ENCODE measurements at places on chromosomes 11 and 22.

DNA sequence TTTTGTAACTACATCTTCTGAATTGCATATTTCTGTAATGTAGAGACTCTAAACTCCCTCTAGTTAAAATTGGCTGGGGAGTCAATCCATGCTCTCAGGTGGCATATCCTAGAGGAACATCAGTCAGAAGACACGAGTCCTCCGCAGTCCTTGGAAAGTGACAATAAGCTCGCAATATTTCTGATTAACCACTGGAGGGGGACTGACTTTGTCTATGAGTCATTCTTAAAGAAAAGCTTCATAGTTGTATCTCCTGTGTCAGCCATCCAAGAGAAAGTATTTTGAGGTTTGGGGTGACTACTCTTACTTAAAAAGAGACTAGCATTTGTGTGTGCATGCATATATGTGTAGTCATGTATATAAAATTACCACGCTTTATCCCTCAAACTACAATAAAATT is 60.2 kb downstream of the SLN start:
- no peak for DNase-seq

DNA sequence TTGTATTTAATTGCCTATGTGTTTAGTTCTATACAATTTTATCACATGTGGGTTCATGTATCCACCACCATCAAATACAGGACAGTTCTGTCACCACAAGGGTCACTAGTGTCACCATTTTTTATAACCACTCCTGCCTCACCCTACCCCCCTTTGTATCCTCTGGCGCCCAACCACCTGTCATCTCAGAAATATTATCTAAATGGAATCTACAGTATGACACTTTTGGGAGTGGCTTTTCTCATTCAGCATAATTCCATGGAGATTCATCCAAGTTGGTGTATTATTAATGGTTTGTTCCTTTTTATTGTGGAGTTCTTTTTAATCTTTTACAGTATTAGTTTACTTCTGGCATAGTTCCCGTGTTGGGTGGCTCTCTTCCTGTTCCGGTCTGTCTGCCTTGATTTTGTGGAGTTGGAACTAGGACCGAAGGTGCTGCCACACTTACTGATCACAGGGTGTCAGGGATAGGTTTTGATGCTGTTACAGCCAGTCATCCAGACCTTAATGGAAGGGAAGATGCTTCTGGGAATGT is 58.5 kb downstream of the TNRC6B start:
- DNase-seq, result no peak

GRCh38 chr11:129639300-129639699 is 176.3 kb upstream of the TMEM45B start:
- DNase-seq, result no peak

DNA sequence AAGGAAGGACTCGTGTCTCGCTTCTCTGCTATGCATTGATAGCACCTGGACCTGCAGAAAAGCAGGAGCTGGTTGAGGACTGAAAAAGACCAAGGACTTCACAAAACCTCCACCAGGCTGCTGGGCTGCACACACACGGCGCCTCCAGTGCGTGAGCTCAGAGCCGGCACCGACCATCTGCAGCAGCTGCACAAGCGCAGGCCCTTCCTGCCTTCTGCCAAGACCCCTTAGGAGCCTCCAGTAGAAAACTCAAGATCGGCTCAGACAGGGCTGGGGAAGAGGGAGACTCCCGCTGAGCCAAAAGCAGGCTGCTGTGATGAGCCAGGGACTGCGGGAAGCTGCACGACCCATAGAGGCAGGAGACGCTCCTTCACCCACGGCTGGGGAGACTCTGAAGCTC is 70.9 kb downstream of the PHF21B start:
- DNase-seq, result no peak

DNA sequence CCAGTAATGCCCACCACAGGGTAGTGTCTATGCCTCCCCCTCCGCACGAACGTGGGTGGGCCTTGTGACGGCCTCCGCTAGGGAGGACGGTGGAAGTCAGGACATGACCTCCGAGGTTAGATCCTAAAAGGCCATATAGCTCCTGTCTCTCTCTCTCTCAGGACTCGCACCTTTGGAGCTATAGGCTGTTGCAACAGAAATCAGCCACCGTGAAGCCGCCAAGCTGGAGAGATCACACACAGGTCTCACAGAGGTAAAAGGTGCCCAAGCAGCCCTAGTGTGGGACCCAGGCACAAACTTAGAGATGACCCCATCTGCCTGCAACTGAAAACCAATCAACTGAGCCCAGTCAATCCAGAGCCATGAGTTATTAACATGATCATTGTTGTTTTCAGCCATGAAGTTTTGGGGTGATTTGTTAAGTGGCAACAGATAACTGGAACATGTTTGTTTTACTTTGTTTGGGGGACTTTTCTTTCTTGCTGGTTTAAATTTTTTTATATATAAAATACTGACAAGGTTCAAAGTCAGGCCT is 7.4 kb upstream of the NAP1L4 start:
- no peak for DNase-seq

DNA sequence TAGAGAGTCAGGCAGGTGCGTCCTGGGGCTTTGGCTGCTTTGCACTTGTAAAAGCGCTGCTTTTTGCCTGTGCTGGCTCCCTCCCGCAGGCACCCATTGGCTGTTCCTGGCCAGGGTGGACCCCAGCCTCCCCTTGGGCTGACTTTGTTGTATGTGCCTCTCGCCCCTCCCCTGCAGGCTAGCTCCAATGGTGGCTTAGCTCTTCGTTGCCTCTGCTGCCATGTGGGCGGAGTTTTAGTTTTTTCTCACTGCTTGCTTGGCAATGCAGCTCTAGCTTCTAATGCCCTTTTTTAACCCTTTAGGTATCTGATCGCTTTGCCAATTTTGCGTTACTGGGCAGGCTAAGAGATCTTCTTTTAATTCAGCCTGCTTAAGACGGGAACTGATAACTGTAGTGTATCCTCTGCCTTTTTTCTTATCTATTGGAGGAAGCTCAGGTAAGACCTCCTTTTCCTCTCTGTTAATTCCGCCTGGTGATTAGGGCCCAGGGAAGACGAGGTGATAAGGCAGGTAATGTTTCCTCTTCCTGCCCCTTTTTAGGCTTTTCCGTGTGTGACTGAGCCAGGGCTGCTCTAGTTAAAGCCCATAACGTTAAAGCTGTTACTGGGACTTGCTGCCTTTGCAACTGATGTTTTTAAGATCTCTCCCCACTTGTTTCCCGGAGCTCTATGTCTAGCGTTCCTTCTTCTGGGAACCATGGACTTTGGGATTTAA is 11.7 kb upstream of the GLYATL1 start:
- DNase-seq, result peak; percentile 90

GRCh38 chr11:67378544-67378943 is 5.1 kb upstream of the CLCF1 start:
- DNase-seq, result no peak

Measured in ecto neural progenitor cell (in vitro differentiated cells).